ENCODE measurements at places on chromosomes 16 and 17.

DNA sequence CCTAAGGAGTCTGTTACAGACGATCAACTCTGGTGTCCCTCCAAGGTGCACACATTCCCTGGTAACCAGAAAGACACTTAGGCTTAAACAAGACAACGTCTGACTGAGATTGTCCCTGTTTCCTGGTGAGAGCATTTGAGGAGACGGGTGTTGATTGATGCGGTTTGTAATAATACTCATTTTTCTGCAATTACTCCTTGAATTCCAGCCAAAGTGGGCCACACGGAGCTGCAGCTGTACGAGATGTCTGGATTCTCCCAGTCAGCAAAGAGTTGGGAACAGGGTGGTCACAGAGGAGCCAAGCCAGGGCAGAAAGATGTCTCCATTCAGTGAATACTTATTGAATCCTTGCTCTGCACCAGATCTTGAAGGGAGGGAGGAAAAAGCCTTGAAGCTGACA is 30.9 kb upstream of the CES5A start:
- DNase-seq = no peak

GRCh38 chr17:17993366-17993765 is 20.7 kb downstream of the DRC3 start:
- DNase-seq = no peak

DNA sequence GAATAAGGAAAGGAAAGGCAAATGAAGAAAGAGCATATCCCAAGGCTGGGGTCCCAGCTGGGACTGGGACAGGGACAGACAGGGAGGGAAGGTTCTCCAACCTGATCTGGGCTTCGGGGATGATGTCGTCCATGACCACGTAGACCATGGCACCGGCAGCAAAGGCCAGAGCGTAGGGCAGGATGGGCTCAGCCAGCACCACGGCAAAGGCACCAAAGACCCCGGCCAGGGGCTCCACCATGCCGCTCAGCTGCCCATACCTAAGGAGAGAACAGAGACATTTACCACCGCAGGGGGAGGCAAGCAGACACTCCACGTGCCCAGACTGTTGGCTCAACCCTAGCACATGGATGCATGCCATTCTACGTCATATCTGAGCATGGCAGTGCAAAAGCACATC is 443.8 kb downstream of the SLC39A11 start:
- DNase-seq = no peak

DNA sequence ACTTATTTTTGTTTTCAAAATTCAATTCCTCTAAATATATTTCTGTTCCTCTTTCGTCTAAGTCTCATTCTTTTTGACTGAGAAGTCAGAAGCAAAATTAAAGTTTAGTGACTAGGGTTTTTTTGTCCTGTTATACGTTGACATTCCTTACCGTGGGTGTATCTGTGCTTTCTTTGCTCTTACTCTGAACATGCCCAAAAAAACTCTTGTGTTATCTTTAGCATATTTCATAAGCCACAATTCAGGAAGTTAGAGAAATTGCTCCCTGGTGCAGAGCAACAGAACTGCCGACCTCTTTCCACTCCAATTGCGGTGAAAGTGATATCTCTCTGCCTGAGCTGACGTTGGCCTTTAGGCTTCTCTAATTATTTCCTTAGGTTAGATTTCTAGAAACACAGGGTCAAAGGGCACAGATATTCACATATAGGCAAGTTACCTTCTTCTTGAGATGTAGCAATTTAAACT is 65.7 kb downstream of the CENPV start:
- peak; percentile 68 for DNase-seq

GRCh38 chr17:80246726-80247125 is 13.9 kb upstream of the RNF213 start:
- no peak for DNase-seq

DNA sequence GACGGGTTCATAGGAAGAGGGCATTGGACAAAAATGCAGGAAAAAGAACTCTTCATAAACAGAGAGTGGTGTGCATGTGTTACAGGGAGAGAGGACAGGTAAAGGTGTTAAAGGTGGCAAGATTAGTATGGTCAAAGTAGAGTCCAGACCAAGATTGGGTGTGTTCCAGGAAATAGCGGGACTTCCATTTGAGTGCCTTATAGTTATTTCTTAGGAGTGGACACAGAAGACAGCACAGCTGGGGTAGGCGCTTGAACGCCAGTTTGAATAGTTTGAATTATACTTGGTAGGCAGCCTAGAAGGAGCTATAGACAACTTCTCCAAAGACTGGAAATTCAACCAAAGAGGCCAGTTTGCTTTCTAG is 63.4 kb downstream of the MAP2K6 start:
- DNase-seq = no peak

GRCh38 chr17:32757963-32758362 is 119.0 kb downstream of the MYO1D start:
- DNase-seq = no peak

DNA sequence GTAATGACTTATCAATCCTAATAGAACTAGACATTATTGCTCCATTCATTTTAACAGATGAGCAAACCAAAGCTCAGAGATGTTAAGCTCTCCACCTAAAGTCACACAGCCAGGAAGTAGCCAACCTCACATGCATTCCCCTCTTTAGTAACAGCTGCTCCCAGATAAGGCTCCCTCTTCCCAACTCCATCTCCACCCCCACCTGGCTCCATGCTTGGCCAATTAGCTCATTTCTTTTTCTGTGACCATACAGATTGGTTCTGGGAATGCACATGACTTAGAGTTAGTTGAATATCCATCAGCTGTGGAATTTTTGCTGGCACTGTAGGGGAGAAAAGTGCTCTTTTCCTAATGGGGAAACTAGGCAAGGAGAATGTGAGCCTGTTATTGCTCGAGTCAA is 13.0 kb downstream of the CBLN1 start:
- no peak for DNase-seq

GRCh38 chr16:20349615-20350014 is 2.9 kb downstream of the UMOD start:
- DNase-seq = no peak

All from GM12865 (cell line).